Activated CD4-positive, alpha-beta T cell treated with anti-CD3 and anti-CD28 coated beads, Interleukin-2, amount 10 ng/mL, durations not matched to agents 24 days and 14 days (primary cell): ENCODE measurements at places on chromosomes 3 and 15. TPM values are rescaled to one million over a fixed set of nuclear protein-coding genes. Genes with fewer than 3 reads are reported as not detected.

DNA sequence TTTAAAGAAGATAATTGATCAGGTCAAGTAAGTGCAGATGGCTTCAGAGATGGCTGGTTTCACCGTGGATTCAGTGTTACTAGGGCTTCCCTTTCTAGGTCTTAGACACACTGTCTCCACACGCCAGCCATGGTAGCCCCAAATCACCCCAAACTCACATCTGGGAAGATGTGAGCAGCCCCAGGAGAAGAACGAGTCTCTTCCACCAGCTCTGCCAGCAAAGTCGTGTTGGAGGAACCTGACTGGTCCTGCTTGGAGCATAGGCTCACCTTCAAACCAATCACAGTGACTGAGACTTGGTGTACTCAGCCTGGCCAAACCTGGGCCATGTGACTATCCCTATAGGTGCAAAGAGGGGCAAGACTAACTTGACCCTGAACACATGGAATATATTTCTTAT lies 296.7 kb downstream of the RPLP1 start:
- no peak for DNase-seq

- no peak for DNase-seq
Measured at GRCh38 chr3:125057186-125057850, 1.5 kb upstream of the HEG1 start.

GRCh38 chr3:148955544-148956346 lies 35.6 kb upstream of the GYG1 start:
- peak; percentile 76 for DNase-seq

DNA sequence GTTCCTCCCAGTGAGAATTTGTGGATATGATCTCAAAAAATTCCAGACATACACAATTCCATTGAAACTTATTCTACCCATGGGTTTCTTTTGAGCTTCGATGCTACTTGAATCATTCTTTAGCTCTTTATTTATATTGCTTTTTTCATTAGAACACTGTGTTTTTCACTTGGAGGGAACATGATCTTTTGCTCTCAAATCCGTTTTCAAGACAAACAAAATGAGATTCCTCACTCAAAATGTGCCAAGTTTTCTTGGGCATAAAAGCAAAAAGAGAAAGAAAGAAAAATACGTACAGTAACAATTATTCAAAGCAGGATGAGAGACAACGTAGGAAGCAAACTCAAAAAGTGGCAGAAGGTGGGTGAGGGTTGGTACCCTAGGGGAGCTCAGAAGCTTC lies 118.8 kb upstream of the PDZRN3 start:
- DNase-seq: no peak

DNA sequence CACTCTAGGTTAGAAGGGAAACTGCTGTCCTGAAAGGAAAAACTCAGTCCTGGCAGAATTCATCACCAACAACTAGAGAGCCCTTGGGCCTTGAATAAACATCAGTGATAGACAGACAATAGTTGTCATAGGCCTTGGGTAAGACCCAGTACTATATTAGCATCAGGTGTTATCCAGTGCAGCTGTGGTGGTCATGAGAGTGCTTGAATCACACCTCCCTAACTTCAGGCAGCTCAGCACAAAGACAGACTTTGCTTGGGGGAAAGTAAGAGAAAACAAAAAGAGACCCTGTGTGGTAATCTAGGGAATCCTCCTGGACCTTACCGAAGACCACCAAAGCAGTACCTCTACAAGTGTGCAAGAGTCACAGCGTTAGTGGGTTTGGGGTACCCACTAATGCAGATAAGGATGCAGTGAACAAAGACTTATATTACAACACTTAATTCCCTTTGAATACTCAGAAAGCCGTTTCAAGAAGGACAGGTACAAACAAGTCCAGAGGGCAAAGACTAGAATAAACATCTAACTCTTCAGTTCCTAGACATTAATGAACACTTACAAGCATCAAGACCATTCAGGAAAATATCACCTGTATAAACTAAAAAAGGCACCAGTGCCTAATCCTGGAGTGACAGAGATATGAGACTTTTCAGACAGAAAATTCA lies 332.3 kb upstream of the EPHA3 start:
- no peak for DNase-seq

DNA sequence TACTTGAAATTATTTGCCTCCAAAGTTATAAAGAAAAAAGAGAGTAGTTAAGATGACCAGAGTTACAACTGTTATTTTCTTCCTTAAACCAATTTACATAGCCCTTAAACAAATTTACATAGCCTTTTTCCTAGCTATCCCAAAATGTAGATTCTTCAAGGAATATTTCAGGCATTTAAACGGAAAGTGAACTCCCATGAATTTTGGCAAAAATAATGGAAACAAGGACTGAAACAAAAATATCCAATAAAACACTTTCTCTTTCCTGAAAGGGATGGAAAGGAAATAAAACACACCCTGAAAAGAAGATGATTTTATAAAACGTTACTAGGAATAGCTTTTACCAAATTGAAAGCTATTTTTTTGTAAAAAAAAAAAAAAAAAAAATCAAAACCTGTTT lies 418.6 kb downstream of the FOXP1 start:
- DNase-seq: no peak

- no peak for DNase-seq
Measured at GRCh38 chr3:7710284-7710683, 791.3 kb upstream of the LMCD1 start.

DNA sequence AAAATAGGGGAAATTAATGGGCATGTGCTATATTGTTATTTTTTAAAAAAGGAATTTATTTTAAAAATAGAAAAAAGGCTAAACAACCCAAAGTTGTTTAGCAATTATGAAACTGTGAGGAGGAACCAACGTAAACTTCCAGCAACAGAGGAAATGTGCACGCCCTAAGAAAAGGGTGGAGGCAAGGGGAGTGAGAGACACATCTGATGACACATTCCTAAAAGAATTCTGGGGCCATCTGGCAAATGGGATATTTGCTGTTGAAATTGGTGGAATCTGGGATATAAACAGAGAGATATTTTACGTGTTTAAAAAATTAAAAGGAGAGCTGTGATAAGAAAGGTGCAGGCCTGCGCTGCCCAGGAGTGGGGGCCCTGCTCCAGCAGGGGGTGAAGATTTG lies 50.8 kb upstream of the MUC13 start:
- DNase-seq: no peak

GRCh38 chr3:36250191-36250590 lies 130.1 kb upstream of the STAC start:
- no peak for DNase-seq

The KLHL25 gene
- 9.0 and 9.8 TPM in 2 replicates for total RNA-seq

The ARHGEF3 gene
- 52.7 and 54.4 TPM in 2 replicates for total RNA-seq

The GOLGA6A gene
- not detected in 2 replicates for total RNA-seq

The KNL1 gene
- total RNA-seq: 25.3 and 25.6 TPM in 2 replicates

The KCNMB3 gene
- total RNA-seq: 0.19 and 0.70 TPM in 2 replicates

The PLEKHO2 gene
- total RNA-seq: 15.7 and 16.9 TPM in 2 replicates

The CCDC33 gene
- total RNA-seq: not detected in 2 replicates

The ANKRD63 gene
- total RNA-seq: not detected in 2 replicates
